Fibroblast of skin of back (primary cell): ENCODE measurements at places on chromosomes 2 and 18.
A peak's percentile ranks its signal among the peaks of the same experiment; 100 is the strongest.

DNA sequence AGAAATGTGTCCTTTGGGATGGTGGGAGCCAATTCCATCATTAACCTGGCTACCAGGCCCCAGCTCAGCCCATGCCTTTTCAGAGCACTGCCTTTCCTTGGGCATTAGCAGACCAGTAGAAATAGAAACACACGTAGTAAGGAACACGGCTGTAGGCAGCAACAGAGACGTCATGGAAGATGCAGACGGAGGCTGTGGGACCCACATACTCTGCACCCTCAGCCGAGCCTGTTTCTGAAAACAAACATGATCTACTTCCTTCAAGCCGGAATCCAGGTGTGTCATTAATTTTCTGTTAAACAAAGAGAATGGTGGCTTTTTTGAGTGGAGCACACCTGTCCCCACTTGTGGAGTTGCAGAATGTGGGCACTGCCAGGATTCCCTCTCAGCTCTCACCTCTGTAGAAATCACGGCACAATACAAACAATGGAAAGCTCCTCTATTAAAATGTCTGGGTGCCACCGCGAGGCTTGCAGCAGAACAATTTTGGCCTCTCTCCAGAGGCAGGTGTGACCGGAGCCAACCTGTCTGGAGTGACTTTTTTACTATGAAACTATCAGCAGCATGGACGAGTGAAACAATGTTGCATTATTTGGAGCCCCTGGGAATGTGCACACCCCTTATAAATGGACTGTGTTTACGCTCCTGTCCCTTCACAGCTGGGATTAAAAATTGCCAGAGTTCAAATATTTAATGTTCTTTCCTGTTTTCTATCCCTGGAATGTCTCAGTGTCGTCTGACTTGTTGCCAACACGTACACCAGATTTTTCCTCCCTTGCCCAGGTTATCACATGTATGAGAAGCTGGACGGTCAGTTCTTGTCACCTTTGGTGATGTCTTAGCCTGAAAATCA lies 31.7 kb downstream of the SPP2 start:
- no peak for DNase-seq

GRCh38 chr2:179990676-179991317 lies 16.3 kb downstream of the CWC22 start:
- no peak for DNase-seq

DNA sequence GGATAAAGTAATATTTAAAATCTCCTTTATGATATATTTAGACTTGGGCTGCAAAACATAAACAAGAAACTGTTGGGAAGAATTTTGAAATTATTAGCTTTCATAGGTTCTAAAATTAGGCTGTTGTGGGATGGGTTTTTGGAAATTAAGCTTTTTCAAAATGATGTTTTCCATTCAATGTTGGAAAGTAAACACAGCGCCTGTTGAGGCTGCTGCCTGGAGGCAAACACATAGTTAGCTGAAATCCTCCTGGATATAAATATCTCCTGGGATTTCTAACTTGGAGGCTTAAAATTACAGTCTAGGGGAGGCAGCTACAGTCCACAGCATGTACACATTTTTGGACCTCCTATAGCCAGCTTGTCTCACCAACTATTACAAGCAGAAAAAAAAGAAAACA lies 197.3 kb downstream of the DCC start:
- DNase-seq, result peak; percentile 2

GRCh38 chr2:180446492-180446891 lies 439.4 kb upstream of the CWC22 start:
- DNase-seq, result no peak

GRCh38 chr2:172965433-172966212 lies 110.0 kb upstream of the MAP3K20 start:
- DNase-seq, result no peak

- no peak for DNase-seq
These were observed 111.9 kb upstream of the LYPD6 start for GRCh38 chr2:149218497-149218896.

GRCh38 chr2:240784629-240785423 lies 35.2 kb downstream of the KIF1A start:
- no peak for DNase-seq
